ENCODE measurements at places on chromosomes 7 and 10.

DNA sequence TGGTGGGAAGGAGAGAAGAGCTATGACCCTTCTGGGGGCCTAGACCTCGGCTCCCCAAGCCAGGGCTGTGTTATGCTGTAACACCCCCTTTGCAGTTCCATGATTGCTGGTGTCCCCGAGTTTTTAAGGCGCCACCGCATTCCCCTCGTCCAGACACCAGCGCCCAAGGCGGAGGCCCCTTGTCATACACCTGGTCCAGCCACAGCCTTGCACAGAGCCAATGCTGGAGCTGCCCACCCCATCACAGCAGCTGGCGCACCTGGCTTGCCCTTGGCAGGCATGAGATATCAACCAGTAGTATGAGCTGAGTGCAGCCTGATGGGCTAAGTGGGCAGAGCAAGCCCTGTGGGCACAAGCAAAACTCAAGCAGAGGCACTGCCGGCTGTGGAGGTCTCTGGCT, 209.4 kb downstream of the SORCS1 start:
- no peak overlapping the region for H3K27ac ChIP-seq
- no peak for DNase-seq
- H3K4me3 ChIP-seq: no peak overlapping the region
- H3K4me1 ChIP-seq: no peaks in the 10 kb centered on the region
- H3K36me3 ChIP-seq: no peaks in the 10 kb centered on the region

DNA sequence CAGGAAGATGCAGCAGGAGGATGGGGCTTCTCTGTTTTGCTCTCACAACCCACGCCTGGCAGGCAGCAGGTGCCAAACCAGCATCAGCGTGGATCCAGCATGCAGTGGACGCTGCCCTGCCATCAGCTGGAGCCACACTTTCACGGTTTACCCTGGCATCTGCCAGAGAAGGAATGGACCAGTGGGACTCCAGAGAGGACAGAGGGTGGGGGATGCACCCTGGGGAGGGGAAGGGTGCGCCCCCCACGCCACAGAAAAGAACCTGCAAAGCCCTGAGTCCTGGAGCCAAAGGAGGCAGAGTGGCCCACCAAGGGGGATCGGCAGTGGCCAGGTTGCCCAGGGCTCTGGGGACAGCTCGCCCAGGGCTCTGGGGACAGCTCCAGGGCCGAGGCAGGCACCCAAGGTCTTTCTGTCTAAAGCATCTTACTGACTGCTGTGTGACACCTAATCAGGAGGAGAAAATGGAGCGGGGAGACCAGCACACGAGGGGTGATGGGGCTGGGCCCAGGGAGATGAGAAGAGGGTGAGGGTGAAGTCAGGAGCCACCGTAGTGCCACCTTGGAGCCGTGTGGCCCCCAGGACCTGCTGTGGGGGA, 225.1 kb downstream of the DNAJB6 start:
- H3K4me1 ChIP-seq: no peaks in the 10 kb centered on the region
- no peaks in the 10 kb centered on the region for H3K27me3 ChIP-seq
- H3K4me3 ChIP-seq: no peak overlapping the region
- DNase-seq: no peak

DNA sequence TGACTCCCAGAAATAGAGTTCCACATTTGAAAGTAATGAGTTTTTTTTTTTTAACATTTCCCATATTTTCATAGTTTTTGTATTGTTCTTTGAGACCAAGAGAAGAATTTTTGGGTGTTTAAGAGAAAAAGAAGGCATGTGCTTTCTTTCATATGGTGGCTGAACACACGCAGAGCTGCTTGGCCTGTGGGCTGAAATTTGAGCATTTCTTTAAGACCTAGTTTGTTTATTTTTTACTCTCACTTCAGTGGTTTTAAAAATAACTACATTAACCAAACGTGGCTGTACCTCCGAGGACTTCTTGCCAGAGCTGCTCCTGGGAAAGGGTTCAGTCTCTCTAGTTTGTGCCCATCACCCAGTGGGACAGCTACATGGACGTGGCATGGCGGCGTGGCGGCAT, 58.3 kb downstream of the INPP5A start:
- H3K27me3 ChIP-seq: no peaks in the 10 kb centered on the region
- H3K4me3 ChIP-seq: no peak overlapping the region
- H3K4me1 ChIP-seq: peaks cover 15% of the 10 kb centered on the region
- peak overlapping the region; percentile 43 for H3K27ac ChIP-seq
- H3K36me3 ChIP-seq: no peaks in the 10 kb centered on the region
- no peak for DNase-seq

- H3K27ac ChIP-seq: no peak overlapping the region
- no peak for DNase-seq
- no peak overlapping the region for H3K4me3 ChIP-seq
- no peaks in the 10 kb centered on the region for H3K27me3 ChIP-seq
- no peaks in the 10 kb centered on the region for H3K4me1 ChIP-seq
Observed at GRCh38 chr7:85396676-85397075, 209.8 kb upstream of the SEMA3D start.

DNA sequence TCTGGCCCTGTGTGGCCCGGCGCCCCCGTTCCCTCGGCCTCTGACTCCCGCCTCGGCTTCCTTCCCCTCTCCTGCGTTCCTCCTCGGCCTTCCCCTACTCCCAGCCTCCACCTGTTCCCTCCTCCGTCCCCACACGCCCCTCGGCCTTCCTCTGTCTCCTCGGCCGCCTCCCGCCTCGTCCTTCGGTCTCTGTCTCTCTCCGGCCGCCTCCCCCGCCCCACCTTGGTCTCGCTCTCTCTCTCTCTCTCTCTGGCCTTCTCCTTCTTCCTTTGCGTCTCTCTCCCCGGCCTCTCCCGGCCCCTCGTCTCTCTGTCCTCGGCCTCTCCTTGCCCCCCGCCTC, 588 bp downstream of the GET4 start:
- DNase-seq: no peak
- H3K27ac ChIP-seq: peak overlapping the region; percentile 84
- H3K4me3 ChIP-seq: peak overlapping the region; percentile 90
- no peaks in the 10 kb centered on the region for H3K4me1 ChIP-seq

DNA sequence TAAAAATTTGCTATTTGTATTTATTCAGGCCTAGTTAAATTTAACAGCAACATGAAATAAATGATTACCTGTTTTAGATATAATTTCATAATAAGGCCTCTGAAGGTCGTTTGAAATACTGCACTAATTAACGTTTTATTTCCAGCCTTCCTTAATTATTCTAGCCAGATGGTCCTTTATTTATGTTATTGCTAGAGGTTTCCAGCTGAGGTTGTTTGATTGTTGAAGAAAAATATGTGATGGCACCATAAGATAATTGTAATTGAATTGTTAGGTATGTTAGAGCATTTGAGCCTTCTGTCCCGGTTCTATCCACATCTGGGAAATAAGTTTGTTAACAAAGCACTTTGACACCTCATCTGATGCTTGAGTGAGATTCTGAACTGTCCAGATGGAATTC, 556.1 kb downstream of the ATRNL1 start:
- H3K27me3 ChIP-seq: no peaks in the 10 kb centered on the region
- no peak for DNase-seq
- H3K4me1 ChIP-seq: no peaks in the 10 kb centered on the region
- H3K27ac ChIP-seq: no peak overlapping the region
